ENCODE measurements at places on chromosomes 11 and 22.

DNA sequence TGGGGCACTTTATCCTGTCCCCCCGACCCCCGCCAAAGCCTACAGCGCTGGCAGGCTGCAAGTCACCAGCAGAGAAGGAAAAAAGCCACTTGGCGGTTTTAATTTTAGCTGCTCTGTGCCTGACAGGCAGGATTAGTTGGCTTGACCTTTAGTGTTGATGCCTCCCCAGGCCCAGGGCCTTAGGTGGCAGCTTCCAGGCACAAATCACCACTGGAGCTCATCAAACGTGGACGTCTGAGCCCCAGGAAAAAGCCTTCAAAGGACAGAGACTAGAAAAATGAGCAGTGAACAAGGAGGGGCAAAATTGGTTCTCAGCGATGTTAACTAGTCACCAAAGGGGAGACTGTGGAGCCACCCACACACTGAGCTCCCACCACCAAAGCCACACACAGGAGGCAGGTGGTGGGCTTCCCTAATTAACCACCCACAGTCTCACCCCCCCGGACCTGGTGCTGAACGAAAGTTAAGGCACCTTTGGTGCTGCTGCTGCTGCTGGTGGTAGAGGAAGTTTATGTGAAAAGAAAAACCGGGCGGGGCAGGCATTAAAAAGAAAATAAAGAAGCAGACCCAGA, 4.4 kb upstream of the PYGM start:
- peak; percentile 44 for DNase-seq

DNA sequence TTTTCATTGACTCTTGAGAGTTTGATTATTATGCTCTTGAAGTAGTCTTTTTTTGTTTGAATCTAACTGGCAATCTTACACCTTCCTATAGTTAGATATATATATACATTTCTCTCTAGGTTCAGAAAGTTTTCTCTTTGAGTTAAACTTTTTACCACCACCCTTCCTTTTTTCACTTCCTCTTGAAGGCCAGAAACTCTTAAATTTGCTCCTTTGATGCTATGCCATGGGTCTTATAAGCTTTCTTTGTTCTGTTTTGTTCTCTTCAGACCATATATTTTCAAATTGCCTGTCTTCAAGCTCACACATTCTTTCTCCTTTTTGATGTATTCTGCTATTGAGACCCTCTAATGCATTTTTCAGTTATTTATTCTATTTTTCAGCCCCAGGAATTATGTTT, 513.5 kb upstream of the CNTN5 start:
- no peak for DNase-seq

GRCh38 chr11:133787379-133788141, 57.8 kb downstream of the SPATA19 start:
- no peak for DNase-seq

DNA sequence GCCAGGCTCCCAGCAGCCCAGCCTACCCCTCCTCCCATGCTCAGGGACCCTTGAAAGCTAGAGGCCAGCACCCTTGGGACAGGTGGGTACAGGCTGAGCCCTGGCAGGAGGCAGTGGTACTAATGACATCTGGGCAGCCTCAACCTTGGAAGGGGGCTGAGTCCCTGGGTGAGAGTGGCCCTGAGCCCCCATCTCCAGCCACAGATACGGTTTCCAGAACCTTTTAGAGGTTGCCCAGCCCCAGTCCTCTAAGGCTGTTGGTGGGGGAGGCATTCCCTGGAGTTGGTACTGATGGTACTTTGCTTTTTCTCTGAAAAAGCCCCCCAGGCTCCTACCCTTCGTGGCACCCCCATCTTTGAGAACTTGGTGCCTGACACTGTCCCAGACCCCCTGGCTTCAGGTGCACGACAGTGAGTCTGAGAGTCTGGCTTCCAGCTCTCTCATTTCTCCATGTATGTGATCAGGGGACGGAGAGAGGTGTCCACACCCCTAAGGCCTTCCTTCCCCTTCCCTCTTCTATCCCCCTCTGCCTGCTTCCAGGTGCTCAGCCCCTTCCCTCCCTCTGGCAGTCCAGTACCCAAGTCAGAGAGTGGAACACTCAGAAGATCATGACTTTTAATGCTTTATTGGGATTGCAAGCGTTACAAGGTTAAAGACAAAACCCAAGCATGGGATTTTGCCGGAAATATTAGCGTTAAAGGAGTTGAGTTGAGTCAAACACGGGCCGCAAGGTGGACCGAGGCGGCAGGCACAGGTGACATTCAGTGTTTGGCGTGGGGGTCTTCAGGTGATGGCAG, 10.5 kb downstream of the IGF2 start:
- DNase-seq: no peak

- no peak for DNase-seq
These were observed 84.7 kb upstream of the AKIP1 start for GRCh38 chr11:8826139-8826786.

GRCh38 chr11:9992306-9992705, 301.7 kb downstream of the SBF2 start:
- no peak for DNase-seq

DNA sequence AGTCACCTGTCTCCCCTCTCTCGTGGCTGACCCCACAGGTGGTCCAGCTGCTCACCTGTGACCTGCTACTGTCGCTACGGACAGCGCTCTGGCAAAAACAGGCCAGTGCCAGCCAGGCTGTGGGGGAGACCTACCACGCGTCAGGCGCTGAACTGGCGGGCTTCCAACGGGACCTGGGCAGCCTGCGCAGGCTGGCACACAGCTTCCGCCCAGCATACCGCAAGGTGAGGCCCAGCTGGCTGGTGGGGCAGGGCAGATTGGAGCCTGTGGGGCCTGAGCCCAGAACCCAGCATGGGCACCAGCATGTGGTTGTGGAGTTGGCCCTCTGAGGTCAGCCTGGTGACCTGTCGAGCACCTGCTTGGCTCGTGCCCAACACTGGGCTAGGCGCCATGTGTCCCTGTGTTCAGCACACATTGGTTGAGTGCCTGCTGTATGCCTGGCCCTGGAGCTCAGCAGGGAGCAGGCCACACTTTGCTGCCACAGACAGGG, 11.9 kb downstream of the SHISA8 start:
- no peak for DNase-seq

- DNase-seq: peak; percentile 8
These were observed 11.6 kb downstream of the TCIRG1 start for GRCh38 chr11:68050371-68050841.

GRCh38 chr11:22558664-22559063, 67.0 kb downstream of the FANCF start:
- no peak for DNase-seq

DNA sequence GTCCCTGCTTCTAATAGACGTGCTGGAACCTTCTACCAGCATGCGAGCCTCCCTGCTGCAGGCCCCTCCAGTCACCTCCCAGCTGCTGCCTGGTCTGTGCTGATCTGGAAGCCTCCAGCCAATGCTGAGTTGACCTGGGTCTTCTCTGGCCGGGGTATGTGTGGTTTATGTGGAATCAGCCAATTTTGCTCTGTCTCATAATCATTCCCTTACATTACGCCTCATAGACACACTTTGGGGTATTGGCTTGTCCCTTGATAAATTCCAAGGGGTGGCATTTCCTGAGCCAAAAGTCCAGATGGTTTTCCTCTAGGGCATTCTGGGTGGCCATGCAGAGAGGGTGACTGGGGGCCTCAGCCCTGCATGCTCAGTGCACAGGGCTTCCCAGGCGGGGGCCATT, 8.3 kb upstream of the KMT5B start:
- no peak for DNase-seq

DNA sequence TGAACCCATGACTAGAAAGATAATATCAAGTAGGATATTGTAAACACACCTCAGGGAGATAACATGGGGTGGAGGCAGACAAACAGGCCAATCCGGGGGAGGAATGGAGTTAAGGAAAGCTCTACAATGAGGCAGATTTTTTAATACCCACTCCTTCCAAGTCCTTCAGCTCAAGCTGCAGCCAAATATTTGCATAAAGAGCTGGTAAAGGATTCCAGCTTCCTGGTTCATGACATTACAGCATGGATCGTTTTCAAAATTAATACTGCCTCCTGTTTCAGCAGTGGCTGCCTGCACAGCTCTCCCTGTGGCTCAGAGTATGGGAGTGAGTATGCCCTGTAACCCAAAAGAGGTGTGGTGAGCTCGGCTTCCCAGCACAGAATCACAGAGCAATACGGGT, 5.1 kb downstream of the POU2AF3 start:
- no peak for DNase-seq

DNA sequence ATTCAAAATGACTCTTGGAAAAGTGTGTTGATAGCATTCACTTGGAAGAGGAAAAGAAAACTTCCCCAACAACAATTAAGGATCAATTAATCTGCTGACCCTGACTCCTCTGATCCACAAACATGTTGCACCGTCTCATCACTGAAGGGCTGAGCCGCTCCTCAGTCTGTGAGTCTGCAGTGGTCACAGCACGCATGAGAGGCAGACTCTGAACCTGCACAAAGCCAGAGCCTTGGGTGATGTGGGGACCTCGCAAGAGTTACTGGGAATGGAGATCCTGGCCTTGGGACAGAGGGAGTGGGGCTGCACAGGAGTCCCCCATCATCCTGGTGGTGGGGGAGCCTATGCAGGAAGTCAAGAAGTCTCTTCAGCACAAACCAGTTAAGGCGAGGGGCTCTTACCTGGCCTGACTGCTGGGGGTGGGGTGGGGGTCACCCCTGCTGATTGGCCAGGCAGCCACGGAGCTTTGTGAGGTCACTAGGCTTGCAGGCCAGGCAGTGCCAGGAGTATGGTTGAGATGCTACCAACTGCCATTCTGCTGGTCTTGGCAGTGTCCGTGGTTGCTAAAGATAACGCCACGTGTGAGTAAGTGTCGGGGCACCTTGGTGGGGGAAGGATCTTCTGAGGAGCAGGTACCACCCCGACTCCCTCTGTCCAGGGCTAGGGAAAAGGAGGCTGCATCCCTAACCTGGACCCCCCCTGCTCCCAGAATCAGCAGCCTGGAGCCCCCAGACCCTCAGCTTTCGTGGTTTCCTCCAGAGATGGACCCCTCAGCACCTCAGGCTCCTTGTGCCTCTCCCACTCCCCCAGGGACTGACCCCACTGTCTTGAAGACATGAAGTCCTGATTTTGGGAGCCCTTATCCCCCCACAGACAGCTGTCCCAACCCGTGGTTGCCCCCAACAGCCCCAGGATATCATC, at the start of gene ACR:
ACR (plus strand) TSS at position 477 of the 921 bp plus-strand sequence; CDS start at position 509, 32 bp downstream.
- no peak for DNase-seq

DNA sequence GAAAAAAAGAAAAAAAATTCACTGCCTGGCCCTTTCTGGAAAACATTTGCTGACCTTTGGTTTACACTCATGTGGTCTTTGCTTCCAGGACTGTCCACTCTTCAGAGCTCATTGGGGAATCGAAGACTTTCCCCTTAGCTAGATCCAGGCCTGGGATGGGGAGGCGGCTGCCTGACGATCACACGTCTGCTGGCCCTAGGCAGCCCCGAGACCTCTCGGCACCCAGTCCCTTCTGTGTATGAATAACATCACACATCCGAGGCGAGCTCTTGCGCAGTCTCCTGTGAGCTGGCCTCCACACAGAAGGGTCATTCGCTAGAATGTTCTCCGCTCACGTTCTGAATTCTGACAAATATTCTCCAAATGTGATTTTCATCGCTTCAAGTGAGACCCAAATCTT, 25.7 kb upstream of the GAL start:
- DNase-seq: no peak

- no peak for DNase-seq
These were observed 71.5 kb upstream of the RTL6 start for GRCh38 chr22:44569561-44569991.

GRCh38 chr22:31248965-31249958, 37.2 kb downstream of the LIMK2 start:
- DNase-seq: no peak

DNA sequence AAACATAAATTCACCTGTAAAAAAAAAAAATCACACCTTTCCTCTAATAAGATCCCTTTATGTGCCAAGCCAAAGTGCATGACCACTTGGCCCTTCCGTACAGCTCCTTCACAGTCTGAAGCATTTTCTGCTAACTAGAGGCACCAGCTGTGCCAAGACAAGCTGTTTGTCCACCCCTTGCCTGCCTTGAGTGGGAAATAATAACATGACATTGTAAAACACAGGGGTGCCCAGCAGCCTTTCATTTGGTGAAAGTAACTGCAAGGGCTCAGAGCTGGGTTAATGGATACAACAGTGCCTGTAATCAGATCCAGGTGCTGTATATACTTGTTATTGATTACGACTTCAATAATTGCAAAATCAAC, 59.2 kb downstream of the DDIAS start:
- DNase-seq: no peak

GRCh38 chr22:36355362-36355761, 32.4 kb downstream of the MYH9 start:
- no peak for DNase-seq

GRCh38 chr11:103547024-103547423, 437.8 kb downstream of the DYNC2H1 start:
- DNase-seq: no peak

DNA sequence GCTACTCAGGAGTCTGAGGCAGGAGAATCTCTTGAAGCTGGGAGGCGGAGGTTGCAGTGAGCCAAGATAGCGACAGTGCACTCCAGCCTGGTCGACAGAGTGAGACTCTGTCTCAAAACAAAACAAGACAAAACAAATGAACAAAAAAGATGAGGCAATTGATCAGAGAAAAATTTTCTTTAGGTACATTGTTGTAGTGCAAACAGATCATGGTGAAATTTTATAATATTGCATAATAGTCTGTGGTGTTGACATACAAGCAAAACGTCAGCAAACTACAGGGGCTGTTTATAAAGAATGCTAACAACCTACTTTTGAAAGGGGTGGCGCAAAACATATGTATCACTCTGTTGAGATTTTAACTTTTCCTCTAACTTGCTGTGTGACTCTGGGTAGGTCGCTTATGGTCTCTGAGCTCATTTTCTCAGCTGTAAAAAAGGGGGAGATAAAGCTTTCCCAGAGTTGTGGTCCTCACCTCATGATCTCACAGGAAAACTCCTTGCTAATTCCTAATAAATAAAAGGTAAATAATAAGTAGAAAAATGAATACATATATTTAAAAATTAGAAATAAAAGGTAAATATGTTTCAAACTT, 64.8 kb upstream of the NUP160 start:
- no peak for DNase-seq

Data from CD8-positive, alpha-beta T cell (primary cell).